ENCODE measurements at places on chromosomes 5 and 9.

DNA sequence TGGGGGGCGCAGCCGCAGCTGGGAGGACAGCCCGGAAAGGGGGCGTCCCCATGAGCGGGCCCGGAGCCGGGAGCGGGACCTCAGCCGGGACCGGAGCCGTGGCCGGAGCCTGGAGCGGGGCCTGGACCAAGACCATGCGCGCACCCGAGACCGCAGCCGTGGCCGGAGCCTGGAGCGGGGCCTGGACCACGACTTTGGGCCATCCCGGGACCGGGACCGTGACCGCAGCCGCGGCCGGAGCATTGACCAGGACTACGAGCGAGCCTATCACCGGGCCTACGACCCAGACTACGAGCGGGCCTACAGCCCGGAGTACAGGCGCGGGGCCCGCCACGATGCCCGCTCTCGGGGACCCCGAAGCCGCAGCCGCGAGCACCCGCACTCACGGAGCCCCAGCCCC lies 47.0 kb downstream of the TJP2 start:
- DNase-seq = no peak

DNA sequence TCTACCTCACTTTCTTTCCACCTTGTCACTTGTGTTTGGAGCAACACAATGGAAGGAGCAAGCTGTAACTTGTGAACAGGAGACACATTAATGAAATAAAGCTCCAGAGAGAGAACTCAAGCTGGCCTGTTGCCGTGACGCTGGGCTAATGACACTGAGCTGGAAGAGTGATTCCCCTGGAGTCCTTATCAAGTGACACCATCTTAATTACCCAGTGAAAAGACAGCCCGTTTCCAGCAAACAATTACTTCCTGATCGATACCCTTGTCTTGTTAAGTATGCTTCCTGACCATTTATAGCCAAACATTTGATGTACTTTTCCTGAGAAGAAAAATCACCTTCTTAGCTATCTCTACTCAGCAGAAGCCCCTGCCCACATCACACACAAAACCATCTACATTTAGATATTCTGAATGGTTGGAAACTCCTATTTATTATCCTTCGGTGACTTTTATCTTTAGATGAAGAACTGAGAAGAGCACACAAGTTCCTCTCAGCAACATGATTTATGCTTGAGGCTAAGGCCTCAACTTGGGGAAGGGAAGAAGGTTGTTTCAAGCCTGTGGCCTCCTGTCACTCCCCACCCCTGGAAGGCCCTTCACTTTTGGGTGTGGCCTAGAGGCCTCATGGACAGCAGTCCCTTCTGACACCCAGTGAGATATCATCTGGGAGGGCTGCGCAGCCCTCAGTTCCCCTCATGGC lies 34.1 kb downstream of the CRHBP start:
- DNase-seq = no peak

- no peak for DNase-seq
Observed at GRCh38 chr5:126917918-126918614, 112.3 kb downstream of the MARCHF3 start.

DNA sequence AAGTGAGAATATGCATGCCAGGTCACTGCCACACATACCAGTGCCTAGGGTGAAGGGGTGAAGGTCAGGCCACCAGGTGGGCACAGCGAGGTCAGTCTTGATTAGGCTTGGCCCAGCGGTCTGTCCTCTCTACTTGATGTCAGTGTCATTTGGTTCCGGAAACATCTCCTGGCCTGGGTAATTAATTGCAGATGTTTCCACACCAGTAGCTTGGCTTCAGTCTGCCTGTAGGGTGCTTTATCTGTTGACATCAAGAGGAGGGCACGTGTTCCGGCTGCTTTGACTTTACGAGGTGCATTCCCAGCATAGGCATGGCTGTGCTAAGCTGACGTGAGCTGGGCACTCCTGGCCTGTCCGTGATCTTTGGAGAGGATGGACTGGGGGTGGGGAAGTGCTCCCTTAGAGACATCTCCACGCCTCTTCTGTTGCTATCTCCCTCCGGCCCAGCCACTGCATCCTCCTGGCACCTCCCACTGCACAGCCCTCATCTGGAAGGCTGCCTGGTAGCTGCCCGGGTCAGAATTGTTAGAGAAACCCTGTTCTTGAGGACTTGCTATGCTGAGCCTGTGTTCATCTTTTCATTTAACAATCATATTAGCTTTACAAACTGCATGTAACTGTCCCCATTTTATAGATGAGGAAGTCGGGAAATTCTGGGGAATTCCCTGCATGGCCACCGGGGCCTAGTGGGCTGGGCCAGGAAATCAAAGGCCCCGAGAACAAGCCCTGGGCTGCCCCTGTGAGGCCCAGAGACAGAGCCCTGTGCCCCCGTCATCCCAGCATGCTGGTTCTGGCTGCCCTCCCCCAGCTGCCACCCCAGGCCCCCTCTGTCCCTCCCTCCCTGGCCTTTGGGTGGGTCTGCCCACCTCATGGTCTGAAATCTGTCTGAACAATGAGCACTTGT lies 29.1 kb downstream of the JADE2 start:
- DNase-seq = no peak

DNA sequence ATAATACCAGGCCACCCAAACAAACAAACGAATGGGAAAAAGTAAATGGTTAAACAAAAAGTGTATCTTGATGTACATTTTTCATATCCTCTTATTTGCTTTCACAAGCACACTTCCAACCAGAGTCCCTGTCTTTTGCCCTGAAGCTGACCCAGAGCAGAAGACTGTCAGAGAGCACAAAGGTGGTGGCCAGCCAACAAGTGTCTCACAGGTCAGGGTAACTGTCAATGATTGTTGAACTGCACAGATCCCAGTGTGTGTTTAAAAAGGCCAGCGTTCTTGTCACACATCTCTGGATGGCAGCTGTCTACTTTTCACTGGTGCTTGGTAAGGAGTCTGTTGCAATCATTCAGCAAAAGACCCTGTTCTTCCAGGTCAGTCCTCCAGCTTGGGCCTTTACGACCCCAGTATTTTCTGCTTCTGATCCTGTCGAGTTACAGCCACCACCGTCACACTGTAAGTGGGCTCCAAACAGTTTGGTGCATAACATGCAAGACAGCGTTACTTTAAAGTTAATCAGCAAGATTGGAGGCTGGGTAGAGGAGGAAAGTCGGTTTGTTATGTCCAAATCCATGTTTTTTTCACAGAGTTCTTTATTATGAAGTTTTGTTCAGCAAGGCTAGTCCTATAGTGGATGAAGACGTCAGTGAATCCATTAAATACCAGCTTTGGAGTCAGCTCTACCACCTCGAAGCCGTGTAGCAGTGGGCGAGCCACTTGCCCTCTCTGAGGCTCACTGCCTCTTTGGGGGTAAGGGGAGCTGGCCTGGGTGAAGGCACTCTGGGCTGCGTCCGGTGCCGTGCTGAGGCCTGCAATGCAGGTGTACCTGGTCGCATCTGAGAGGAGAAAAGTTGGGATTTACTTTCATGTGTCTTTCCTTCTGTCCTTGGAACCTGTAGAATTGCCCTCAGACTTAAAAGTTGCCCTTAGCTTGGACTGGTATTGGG lies 265.7 kb downstream of the AOPEP start:
- no peak for DNase-seq

DNA sequence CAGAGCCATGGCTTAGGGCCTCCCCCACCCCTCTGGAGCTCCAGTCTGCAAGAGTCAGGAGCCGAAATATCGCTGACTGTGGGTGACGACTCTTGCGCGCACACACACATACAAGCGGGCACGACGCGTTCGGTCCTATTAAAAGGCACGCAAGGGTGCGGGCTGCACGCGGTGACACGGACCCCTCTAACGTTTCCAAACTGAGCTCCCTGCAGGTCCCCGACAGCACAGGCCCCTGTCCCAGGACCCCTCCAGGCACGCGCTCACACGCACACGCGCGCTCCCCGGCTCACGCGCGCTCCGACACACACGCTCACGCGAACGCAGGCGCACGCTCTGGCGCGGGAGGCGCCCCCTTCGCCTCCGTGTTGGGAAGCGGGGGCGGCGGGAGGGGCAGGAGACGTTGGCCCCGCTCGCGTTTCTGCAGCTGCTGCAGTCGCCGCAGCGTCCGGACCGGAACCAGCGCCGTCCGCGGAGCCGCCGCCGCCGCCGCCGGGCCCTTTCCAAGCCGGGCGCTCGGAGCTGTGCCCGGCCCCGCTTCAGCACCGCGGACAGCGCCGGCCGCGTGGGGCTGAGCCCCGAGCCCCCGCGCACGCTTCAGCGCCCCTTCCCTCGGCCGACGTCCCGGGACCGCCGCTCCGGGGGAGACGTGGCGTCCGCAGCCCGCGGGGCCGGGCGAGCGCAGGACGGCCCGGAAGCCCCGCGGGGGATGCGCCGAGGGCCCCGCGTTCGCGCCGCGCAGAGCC lies at the start of gene GRIN1:
Gene GRIN1, plus strand, starts transcription at position 433 of the 746 bp plus-strand sequence. CDS start 333 bp downstream, outside the sequence.
- DNase-seq = no peak

DNA sequence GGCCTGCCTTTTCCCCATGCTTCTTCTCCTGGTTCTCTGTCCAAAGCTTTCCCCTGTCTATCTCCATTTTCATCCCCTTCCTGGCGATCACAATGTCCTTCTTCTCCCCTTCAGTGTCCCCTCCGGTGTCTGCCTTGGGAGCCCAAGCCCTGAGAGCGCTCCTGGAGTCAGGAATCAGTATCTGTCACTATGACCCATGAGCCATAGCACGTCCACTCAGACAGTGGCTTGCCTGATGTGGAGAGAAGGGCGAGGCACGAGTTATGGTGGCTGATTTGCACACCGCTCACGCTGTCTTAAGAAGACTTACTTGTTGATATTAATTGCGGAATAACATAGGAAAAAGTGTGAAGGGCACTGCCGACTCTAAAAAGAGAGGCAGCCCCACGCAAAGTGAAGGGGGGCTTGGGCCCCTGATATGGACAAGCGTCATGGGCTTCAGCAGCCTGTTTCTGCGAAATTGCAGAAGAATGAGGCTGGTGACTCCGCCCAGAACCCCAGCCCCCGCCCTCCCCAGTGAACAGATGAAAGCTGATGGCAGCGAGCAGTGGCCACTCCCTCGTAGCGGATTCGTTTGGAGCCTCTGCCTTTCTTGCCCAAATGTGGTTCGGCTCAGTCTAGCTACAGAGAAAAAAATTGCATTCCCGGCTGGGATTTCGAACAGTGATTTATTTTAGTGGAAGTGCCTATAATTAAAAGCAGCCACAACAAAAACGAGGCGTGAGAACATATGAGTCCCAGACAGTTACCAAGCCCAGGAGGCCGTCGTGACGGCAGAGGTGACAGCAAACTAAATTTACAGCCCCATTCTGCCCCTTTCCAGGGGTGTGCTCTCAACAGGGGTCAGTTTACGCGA lies 149.8 kb downstream of the ICE1 start:
- DNase-seq = no peak

- no peak for DNase-seq
Observed at GRCh38 chr5:62134811-62135210, 171.2 kb upstream of the KIF2A start.

DNA sequence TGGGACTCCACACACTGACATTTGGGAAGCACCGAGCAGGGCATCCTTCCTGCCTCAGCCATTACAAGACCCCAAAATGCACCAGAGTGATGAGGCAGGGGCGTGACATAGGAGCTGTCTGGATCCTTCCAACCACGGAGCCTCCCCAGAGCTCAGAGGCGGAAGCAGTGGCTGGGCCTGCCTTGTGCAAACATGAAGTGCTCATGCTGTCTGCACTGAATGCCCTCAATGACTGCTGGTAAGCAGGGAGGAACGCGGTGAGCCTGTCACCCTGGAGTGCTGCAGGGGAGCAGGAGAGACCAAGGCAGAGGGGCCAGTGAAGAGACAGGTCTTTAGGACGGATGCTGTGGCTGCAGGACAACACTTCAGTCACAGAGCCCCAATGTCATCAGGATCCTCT lies 60.2 kb upstream of the HRH2 start:
- no peak for DNase-seq

- DNase-seq = no peak
Observed at GRCh38 chr5:159216454-159216853, 7.1 kb upstream of the RNF145 start.

GRCh38 chr5:172009536-172010270 lies 3.3 kb upstream of the FBXW11 start:
- no peak for DNase-seq

DNA sequence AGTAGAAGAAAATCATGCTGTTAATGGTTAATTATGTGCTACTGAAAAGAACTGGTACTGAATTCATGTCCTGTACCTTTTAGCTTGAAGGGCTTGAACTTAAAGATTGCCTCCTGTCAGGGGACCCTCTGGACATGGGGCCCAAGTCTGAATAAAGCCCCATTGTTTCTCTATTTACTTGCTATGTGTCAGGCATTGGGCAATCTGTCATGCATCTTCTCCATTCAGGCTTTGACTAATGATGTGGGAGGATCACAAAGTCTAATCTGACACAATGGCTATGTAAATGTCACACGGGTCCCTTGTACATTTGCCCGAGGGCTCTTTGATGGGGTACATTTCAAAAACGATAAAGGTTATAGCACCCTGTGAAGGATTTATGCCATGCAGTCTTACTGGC lies 64.0 kb upstream of the TUSC1 start:
- no peak for DNase-seq

GRCh38 chr9:8366161-8366926 lies 566.8 kb upstream of the DMAC1 start:
- DNase-seq = no peak

GRCh38 chr5:154367101-154367500 lies 78.7 kb upstream of the SAP30L start:
- DNase-seq = no peak

DNA sequence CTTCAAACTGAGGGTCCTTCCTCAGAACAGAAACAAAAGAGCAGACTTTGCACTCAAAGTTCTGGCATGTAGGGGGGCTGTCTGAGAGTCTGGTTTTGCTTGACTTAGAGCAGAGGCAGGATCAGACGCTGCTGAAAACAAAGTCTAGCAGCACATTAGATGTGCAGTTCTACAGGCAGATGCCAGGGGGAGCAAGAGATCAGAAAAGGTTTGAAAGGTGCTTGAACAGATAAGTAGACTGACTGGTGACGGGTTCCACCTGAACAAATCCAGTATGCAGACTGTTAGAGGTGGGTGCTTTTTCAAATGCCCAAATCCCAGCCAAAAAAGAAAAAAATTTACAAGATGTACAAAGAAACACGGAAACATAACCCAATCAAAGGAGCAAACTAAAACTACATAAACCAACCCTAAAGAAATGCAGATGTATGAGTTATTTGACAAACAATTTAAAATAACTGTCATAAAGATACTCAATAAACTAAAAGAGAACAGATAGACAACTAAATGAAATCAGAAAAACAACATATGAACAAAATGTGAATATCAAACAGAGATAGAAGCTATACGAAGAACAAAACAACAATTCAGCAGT lies 194.7 kb upstream of the FREM1 start:
- DNase-seq = peak; percentile 46

DNA sequence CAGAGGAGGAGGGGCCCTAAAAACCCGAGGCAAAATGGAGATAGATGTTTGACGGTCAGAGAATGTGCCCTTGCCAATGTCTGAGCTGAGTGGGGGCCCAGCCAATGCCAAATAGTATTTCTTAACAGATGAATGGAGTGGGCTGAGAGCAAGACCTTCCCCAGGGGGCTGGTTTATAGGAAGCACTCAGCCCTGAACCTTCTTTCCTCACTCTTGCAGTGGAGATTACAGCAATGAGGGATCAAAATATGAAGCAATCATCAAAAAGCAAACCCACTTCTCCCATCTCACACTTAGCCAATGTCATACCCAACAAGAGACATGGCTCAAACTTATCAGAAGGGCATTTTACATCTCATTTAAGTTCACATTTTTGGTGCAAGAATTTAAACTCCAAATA lies 350.3 kb downstream of the GADD45G start:
- no peak for DNase-seq

GRCh38 chr5:153088538-153088937 lies 401.9 kb upstream of the GRIA1 start:
- DNase-seq = no peak
